ENCODE measurements at places on chromosomes 7 and 10. TPM values are rescaled to one million over a fixed set of nuclear protein-coding genes. Genes with fewer than 3 reads are reported as not detected.

GRCh38 chr7:96093435-96093834 is 228.5 kb downstream of the SLC25A13 start:
- peak; percentile 56 for DNase-seq

GRCh38 chr7:134514663-134515062 is 12.7 kb upstream of the AKR1B10 start:
- no peak for DNase-seq

The SYT15 gene
- total RNA-seq, result 0.07 TPM

DNA sequence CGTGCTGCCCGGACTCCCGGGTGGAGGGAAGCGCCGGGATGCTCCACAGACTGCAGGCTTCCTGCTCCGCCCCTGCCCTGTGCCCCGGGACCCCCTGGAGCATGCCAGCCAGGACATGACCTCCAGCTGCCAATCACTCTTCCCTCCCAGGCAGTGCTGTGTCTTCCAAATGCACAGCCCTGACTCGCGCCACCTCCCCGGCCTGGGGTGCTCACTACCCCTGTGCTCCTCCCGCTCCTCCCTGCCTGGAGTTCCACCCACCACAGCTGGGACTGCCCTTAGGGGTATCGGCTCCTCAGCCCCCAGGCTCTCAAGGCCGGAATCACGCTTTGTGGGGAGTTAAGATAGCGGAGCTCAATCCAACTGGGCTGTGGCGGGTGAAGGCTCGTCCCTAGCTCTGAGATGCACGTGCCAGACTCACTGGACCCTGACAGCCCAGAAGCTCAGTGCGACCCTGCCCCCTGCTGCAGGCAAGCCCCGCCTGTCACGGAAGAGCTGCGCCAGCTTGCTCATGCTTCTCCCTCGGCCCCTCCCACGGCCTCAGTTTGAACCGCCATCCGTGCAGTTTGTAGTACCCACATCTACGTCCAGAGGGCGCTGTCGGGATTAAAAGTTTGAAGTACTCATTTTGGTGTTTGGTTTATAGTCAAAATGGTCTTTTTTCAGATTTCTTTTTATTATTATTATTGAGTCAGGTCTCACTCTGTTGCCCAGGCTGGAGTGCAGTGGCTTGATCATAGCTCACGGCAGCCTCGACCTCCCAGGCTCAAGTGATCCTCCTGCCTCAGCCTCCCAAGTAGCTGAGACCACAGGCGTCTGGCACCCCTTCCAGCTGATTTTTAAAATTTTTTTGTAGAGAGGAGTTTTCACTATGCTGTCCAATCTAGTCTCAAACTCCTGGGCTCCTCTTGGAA is 142.5 kb upstream of the TCERG1L start:
- no peak for DNase-seq

- DNase-seq, result no peak
Measured at GRCh38 chr10:92239151-92239599, 51.7 kb downstream of the CPEB3 start.

- DNase-seq, result no peak
Measured at GRCh38 chr7:64775289-64775688, 18.9 kb upstream of the ZNF138 start.

The NPS gene
- not detected for total RNA-seq

GRCh38 chr7:152120210-152120609 is 94.7 kb downstream of the GALNT11 start:
- DNase-seq, result no peak

DNA sequence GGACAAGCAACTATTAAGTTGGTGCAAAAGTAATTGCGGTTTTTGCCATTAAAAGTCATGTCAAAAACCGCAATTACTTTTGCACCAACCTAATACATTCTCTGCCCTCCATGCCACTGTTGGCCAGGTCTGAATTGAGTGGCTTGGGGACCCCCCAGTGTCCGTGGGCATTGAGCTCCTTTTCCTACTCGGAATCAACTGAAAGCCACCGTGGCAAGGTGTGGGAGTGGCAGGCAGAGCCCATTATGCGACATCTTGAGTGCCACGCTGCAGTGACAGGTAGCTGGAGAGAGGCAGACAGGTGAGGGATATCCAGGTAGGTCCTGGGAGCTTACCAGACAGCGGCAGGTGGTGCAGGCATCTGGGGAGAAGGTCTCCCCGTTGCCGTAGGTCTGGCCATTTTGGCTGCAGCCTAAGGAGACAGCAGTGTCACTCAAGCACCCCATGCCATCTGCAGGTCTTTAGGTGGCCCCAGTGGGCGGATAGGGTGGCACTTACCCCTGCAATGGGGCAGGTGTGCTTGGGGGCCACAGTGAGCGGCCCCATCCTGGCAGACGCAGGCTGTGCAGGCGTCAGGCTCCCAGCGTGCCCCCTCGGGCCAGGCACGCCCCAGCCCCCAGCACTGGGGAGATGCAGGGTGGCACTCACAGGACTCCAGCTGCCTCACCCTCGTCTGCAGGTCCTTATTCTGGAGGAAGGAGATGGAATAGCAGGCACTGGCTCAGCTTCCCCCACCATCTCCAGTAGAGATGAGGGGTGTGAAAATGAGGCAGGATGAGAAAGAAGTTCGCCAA is 3.5 kb downstream of the KCP start:
- DNase-seq, result no peak

GRCh38 chr10:73552819-73553715 is 38.1 kb downstream of the USP54 start:
- DNase-seq, result no peak

DNA sequence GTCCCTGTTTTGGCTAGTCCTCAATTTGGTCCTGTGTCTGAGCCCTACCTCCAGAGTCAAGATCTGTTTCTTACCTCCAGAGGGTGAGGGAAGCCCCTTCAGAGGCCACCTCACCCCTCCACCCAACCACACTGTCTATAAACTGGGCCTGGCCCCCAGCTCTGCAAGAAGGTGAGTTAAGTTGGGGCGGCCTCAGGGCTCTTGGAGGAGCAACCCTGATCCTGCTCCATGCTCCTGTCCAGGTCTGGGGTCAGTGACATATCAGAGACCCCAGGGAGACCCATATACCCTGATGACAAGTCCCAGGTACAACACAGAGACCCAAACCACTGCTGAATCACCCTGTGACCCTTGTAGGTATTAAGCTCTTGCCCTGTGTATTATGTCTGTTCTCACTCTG is 69.5 kb downstream of the MYL10 start:
- DNase-seq, result no peak
